ENCODE measurements at places on chromosomes 3 and 15. TPM values are rescaled to one million over a fixed set of nuclear protein-coding genes. Genes with fewer than 3 reads are reported as not detected.

The SI gene
- not detected for polyA plus RNA-seq

The EPB42 gene
- not detected for polyA plus RNA-seq

The APPL1 gene
- 110 TPM for polyA plus RNA-seq

The HRG gene
- polyA plus RNA-seq, result not detected

The ALDH1L1 gene
- polyA plus RNA-seq, result 0.89 TPM

The TTC14 gene
- 17.1 TPM for polyA plus RNA-seq

Measured in GM23338 (cell line).